ENCODE measurements at places on chromosomes 16 and 17.

- DNase-seq: no peak
These were observed 15.8 kb downstream of the TEKT1 start for GRCh38 chr17:6815775-6816174.

DNA sequence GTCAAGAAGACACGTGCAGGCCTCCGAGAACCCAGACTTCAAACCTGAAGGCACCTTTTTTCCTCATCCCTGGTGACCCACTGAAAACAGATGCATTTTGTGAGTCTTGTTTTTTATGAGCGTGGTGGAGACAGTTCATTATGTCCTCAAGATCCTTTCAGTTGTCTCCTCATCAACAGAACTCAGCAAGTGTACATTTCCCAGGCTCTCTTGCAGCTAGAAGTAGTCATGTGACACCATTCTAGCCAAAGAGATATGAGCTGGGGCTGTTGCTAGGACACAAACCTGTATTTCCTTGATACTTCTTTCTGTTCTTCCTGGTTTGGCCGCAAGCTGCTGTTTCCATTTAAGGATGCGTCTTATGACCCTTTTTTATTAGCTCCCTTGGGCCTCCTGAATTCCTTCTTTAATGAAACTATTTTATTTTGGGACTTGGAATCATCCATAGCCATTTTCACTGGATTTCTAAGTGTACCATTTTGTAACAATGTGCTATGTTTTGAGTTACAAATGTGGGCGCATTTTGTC is 135.7 kb upstream of the FOXF1 start:
- DNase-seq: no peak

- no peak for DNase-seq
These were observed 552 bp downstream of the C17orf58 start for GRCh38 chr17:67995570-67996263.

DNA sequence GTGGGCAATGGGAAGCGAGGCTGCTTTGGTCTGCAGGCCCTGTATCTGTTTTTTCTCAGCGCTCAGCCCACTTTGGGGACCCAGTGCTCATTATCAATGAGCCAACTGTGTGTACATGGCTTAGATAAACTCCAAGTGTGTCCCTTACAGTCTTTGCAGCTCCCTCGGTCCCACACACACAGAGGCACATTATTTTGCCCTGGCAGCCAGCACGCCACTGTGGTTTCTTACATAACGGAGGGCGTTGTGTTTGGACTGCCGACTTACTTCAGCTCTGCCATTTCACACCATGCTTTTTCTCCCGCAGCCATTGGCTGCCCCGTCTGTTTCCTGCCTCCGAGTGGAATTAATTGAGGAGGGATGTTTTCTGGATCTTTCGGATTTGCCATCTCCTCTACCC is 56.5 kb upstream of the CLEC18A start:
- no peak for DNase-seq

GRCh38 chr16:568401-569258 is 1.1 kb upstream of the PIGQ start:
- no peak for DNase-seq

GRCh38 chr17:40791787-40792436 is 7.8 kb downstream of the KRT28 start:
- DNase-seq: no peak

GRCh38 chr17:13491491-13491890 is 110.2 kb downstream of the HS3ST3A1 start:
- no peak for DNase-seq

DNA sequence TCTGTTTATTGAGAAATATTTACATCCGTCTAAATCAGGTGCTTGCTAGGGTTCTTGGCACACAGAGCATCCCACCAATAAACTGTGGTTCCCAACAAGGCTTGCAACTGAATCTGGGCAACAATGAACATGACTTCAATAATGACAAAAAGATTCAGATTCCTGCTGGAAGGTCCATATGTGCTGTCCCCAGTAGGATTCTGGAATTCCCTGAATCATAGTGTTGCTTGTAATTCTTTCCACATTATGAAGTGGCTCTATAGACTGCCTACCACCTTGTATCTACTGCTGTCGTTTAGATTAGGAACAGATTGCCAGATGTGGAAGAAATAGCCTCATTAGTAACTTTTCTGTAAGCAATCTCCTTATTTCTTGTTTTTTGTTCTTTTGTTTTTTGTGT is 265.9 kb downstream of the WWOX start:
- DNase-seq: no peak

GRCh38 chr16:85863384-85863774 is 35.6 kb upstream of the IRF8 start:
- no peak for DNase-seq

DNA sequence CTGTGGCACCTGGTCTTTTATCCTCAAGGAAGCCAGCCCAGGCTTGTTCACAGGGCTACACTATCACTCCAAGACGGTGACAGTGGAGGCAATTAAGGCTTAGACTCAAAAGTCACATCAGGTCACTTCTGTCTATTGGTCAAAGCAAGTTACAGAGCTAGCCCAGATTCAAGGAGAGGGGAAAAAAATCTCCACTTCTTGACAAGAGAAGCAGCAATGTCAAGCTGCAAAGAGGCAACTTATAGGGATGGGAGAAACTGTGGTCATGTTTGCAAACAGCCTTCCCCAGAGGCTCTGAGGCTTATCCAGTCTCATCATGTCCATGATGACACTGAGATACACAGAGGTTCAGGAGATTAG is 31.6 kb downstream of the SERPINF1 start:
- no peak for DNase-seq

GRCh38 chr16:89958068-89958467 is 9.5 kb downstream of the DEF8 start:
- DNase-seq: no peak

GRCh38 chr16:89973654-89974335 is 25.2 kb downstream of the DEF8 start:
- no peak for DNase-seq

DNA sequence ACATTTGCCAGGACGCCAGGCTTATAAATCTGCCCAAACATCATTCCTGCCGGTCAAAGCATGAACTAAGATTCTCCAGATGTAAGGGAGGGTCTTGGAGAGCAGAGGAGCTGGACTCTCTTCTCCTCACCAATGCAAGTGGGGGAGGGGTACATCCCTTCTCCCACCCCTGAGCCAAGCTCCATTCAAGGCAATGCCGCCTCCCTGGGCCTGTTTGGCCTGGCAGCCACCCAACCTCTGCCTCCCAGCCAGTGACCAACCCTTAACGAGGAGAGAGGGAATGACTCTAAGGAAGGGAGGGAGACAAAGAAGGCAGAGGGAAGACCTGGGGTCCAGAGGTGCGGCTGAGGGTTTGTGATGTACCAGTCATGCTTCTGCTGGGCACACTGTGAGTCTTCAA is 13.8 kb downstream of the C17orf50 start:
- no peak for DNase-seq

DNA sequence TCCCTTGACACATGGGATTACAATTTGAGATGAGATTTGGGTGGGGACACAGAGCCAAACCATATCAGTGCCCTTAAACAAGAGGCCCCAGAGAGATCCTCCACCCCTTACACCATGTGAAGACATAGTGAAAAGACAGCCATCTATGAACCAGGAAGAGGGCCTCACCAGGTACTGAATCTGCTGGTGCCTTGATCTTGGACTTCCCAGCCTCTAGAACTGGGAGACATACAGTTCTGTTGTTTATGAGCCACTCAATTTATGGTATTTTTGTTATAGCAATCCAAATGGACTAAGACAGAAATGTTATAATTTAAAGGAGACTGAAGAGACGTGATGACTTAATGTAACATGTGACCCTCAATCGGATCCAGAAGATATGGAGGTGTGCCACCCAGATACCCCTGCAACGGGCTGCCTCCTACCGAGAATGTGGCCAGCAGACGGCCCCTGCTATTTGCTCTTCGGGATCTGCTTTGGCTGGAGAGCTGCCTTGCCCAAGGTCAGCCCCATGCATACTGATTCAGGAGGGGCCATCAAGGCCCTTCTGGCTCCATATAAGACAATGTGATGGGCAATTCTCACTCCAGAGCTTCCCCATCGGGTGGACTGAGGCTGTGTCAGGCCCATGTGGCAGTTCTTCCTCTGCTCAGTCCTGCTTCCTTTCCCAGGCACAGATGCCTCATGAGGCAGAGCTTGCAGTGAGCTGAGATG is 80.6 kb downstream of the NETO2 start:
- no peak for DNase-seq

DNA sequence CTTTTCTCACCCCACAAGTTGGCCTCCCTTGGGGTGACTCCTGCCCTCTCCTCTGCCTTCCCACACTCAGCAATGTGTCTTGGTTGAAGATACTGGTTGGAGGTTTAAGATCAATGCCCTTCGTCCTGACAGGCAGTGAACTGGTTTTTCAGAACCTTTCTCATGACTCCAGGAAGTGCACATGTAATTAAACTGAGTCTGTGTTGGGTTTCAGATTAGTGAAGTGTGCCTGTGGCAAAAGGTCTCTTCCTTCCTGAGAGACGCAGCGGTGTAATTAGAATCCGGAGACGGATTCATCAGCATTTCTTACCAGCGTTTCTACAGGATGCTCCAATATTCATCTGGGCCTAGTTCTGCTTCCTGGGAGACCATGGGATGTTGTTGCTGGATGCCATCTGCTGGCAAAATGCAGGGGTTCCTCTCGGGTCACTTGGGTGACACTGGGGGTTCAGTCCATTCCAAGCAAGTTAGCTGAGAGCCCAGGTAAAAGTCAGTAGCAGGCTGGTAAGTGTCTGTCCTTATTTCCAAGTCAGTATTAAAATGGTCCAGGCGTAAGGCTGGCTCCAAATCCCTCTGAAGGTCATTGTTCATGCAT is 233.3 kb downstream of the XYLT1 start:
- DNase-seq: no peak

DNA sequence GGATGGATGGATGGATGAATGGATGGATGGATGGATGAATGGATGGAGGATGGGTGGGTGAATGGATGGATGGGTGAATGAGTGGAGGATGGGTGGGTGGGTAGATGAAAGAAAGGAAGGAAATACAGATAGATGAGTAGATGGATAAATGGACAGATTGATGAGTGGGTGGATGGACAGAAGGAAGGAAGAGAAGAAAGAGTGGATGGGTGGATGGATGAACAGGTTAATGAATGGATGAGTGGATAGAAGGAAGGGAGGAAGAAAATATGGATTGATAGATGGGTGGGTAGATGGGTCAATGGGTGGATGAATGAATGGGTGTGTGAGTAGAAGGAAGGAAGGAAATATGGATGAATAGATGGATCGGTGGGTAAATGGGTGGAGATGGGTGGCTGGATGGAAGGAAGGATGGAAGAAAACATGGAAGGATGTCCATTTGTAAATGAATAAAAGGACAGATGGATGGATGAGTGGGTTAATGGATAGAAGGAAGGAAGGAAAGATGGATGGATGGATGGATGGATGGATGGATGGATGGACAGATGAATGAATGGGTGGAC is 97.3 kb upstream of the TNRC6C start:
- DNase-seq: no peak

DNA sequence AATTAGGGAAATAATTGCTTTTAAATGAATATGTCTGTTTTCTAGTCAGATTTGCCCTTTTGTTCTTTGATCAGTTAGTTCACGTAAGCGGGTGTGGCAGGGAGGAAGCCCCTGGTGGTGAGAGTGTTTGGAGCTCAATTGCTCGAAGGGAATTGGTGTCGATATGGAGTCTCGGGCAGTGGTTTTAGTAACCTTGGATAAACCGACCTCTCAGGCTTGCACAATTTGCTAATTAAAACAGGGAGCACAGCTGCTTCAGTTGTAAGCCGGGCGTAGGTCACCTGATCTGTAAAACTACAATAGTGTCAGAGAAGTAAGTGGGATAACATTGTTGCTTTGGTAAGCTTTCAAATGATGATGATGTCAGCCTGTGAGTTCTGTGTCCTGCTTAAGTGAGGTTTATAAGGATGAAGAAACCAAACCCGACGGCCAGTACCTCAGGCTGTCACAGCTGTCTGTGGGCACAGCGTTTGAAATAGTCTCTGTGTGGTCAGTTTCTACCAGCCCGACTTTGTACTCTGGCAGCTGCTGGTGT is 2.9 kb downstream of the ZNF750 start:
- DNase-seq: no peak

DNA sequence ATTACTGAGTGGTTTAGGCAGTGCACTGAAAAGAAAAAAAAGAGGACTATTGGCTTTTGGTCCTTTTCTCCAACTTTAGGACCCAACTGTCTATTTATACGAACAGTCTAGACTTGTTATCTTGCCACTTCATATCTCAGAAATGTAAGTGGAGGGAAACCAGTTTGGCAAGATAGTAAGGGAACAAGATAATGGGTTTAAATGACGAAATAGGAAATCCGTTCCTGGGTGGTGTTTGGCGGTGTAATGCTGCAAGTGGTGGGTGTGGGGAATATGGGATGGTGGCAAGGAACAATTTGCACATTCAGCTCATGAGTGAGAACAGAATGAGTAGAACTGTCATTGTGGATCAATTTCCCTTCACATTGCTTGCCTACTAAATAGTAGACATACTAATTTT is 44.7 kb downstream of the GRB7 start:
- no peak for DNase-seq

GRCh38 chr17:58320163-58320558 is 8.4 kb downstream of the TSPOAP1 start:
- DNase-seq: no peak

GRCh38 chr16:50161950-50162349 is 8.8 kb downstream of the TENT4B start:
- no peak for DNase-seq

DNA sequence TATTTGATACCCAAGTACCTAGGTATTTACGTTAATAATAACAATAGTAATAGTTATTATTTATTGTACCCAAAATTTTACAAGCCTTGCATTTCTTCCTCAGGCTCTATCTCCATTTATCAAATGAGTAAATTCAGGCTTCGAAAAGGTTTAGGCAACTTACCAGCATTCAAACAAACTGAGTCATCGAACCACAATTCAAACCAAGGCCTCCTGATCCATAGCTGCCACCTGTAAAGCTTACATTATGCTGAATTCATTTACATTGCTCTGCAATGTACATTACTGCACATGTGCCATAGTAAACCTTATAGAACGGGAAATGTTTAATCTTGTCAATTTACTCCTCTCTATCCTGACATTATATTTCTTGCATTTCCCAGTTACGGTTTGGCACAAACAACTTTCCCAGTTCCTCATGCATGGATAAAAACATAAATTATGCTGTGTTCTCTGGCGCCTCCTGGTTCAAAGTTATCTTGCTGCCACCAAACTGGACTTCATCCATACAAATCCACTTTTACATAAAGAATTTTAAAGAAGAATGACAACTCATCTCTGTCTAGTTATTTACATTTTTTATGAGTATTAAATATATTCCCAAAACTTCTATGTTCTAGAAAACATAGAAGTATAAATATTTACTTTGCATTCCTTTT is 360.6 kb upstream of the SOX9 start:
- no peak for DNase-seq
